ENCODE measurements at places on chromosomes 12 and 14.

- DNase-seq = no peak
These were observed 167.5 kb downstream of the MDGA2 start for GRCh38 chr14:47507861-47508260.

DNA sequence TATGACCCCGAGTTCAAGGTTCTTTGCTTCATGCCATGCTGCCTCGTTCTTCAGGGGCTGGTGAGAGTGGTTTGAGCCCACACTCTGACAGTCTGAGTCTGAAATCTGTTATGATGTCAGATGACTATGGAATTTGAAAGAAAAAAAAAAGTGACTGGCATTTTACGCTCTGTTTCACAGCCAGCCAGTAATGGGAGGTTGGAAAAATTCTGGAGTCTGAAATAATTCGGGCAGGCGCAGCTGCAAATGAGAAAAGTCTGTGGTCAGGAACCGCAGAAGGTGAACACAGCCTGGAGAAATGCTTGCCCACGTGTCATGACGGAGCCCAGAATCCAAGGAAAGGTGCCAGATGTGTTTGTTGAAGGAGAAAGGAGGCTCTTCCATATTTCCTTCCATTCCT is 269.8 kb upstream of the PWP1 start:
- DNase-seq = no peak

DNA sequence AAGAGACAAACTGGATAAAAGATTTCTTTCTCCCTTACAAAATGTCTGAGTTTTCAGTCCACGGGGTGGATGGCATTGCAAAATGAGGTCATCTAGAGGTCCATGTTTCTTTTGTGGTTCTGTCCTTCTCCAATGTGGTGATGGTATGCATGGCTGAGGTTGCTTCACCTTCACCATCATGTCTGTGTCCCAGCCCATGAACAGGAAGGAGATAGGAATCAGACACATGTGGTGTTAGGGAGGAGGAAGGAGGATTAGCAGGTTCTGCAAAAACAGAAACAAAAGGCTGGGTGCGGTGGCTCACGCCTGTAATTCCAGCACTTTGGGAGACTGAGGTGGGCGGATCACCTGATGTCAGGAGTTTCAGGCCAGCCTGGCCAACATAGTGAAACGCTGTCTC is 11.0 kb upstream of the AEBP2 start:
- no peak for DNase-seq

GRCh38 chr12:75756771-75757170 is 245.4 kb upstream of the KRR1 start:
- DNase-seq = no peak

- peak; percentile 8 for DNase-seq
These were observed 1.1 kb downstream of the ARHGAP5 start for GRCh38 chr14:32078023-32078857.

- DNase-seq = no peak
These were observed 115.7 kb upstream of the GSC start for GRCh38 chr14:94885481-94886155.

- DNase-seq = no peak
These were observed 25.4 kb downstream of the DHRS2 start for GRCh38 chr14:23661542-23661941.

GRCh38 chr12:98162906-98163678 is 352.3 kb upstream of the TMPO start:
- DNase-seq = no peak

DNA sequence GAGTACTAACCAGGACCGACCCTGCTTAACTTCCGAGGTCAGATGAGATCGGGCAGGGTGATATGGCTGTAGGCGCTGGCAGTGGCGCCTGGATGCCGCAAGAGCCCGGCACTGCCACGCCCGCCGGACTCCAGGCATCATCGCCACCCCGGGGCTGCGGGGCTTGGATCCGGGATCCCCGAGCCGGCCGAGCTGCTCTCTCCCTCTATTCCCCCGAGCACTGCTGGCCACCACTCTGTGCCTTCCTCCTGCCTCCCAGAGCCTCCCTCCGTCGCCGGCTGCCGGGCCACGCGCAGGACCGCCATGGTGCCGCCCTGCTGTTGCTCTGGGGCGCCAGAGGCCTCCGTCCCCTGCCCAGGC is 153.2 kb upstream of the ALG10B start:
- no peak for DNase-seq

DNA sequence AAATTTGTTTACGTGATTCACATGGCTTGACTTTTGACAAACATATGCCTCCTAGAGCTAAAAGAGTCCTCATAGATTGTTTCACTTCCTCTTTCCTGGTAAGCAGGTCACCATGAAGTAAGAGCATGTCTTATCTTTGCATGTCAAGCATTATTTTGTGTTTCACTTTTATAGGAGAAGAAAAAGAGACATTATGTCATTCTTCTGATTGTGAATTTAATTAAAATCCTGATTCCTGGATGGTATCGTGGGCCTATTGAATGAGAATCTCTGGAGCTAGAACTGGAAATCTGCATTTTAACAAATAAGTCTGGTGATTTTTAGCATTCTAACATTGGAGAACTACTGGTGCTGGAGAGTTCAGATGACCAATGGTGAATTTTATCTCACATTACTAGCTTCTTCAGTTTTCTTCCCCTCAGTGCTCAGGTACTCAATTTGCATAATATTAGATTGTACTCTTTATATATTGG is 218.6 kb upstream of the ATP2B1 start:
- peak; percentile 92 for DNase-seq

GRCh38 chr12:31859232-31859977 is 99.8 kb upstream of the RESF1 start:
- peak; percentile 21 for DNase-seq

DNA sequence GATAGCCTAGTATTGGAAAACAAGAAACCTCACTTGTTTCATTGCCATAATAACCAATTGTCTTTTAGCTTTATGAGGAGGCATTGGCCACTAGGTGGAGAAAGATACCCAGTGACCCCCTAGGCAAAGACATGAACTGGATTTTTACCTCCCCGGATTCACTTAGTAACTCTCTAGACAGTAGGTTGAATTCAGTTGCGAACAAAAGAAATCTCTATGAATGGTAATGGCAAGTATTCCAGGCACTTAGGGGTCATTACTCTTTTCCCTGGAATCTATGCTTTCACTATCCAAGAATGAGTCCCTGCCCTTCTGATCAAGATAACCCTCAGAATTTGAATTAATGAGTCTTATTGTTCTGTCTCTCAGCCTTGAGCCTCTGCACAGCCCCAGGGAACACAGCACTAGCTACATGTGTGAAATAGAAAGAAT is 29.5 kb upstream of the RHOJ start:
- peak; percentile 32 for DNase-seq

GRCh38 chr12:52631264-52631663 is 12.9 kb upstream of the KRT73 start:
- DNase-seq = no peak

DNA sequence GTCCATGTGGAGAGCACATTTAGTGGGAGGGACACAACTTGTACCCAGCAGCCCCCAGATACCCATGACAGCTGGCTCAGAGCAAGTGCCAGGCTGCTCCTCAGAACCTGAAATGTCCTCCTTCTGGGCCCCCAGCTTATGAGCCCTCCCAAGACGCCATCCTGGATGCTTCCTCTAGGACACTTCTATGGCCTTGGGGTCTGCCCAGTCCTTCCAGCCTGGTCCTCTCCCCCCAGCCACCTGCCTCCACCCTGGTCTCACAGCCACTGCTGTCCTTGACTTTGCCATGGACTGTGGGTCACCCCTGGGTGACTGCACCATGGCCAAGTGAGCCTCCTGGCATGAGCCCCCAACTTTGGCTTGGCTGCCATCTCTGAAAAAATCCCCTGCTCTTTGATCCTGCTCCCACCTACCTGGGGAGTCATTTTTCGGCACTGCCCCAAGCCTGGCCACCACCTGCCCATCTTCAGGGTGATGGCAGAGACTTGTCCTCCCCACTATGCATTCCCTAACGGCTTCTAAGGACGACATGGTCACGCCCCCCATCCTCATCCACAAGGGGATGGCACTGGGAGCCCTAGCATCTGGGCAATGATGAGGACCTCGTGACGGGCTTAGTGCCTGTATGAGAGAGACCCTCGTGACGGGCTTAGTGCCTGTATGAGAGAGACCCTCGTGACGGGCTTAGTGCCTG is 323.7 kb downstream of the TMEM121 start:
- peak; percentile 67 for DNase-seq

DNA sequence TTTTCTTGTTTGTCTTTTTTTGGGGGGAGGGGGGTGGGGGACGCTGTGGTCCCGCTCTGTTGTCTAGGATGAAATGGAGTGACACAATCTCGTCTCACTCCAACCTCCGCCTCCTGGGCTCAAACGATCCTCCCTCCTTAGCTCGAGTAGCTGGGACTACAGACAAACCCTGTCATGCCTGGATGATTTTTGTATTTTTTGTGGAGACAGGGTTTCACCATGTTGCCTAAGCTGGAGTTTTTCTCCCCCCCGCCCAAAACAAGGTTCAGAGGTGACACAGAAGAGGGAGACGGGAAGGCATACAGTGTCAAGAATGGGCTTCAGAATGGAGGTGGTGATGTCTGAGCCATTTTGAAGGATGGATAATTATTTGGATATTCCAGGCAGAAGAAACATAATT is 116.9 kb upstream of the ATF1 start:
- DNase-seq = no peak

DNA sequence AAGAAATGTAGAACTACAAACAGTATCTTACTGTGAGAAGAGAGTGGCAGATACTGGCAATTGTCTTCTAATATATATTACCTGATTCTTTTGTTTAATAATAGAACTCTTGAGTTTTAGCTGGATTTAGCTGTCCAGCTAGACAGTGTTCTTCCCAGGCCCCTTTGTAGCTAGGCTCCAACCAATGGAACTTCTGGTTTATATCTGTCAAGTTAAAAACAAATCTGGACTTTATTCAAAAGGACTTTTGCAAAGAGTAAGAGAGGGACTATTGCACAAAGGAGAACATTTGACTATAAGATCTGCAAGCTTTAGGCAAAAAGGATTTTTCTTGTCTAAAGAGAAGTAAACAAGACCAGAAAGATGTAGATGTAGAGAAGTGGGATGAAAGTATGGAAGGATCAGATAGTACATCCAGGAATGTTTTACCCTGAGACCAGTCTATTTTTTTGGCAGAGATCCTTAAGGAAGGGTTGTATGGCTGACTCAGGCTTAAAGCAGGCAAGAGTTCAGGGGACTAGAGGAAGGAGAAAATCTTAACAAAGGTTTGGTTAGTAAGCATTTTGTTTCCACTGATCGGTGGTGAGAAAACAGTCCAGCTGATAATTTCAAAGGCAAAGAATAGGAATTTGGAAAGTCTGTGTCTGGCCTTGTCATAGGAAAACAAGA is 111.1 kb upstream of the PLEKHA5 start:
- DNase-seq = no peak

DNA sequence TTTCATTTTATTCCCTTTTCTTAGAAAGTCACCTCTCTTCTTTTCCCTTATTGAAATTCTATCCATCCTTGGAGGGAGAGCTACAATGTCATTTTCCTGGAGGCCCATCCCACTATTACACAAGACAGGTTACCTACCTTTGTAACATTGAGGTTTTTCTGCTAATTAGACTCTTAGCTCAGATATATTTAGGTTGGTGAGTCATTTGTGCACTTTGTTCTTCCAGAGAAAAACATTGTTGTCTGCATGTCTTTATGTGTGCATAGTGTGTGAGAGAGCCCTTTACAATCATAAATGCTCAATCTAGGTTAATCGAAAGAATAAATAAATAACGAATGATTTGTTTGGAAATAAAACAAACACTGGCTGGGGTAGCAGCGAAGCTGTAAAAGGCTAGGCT is 191.8 kb downstream of the DACT1 start:
- no peak for DNase-seq

GRCh38 chr12:119807380-119807779 is 69.7 kb downstream of the CIT start:
- no peak for DNase-seq

DNA sequence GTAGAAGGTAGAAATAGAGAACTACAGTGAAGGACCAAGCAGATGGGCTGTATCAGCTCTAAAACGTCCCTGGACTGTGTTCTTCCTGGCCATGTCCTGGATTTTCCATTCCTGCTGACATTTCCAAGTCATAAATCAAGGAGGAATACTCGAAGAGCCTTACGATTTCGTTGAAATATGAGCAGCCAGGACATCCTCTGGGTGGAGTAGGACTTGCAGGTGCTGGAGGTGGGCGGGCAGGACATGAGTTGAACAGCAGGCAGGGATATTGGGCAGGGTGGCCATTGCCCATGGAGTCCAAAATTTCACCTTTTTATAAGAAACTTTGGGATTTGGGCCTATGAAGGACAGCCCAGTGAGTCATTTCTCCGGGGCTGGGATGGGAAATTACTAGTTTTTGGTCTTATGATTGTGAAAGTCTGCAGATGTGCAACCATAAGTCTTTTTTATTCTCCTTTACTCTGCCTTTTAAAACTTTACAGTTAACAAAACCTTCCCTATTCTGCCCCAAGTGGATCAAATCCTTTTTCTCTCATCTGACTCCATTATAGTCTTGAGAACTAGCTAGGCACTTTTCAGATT is 88.8 kb downstream of the TMX1 start:
- DNase-seq = no peak

GRCh38 chr12:101087920-101088319 is 122.1 kb downstream of the SLC5A8 start:
- DNase-seq = no peak

DNA sequence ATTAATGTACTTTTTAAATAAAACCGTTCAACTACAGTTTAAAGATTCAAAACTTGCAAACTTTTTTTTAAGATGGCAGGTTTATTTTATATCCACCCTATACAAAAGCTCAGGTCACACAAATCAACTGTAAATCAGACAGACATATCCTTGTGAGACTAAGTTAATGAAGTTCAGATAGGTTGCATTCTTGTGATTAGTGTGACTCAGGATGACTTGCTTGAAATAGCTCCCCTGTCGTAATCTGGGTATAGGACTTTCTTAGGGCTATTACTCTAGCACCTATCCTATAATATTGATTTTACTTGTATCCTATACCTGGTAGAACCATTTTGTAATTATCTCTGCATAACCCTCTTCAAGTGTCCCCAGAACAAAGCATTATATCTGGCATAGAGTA is 9.5 kb upstream of the PRKD1 start:
- DNase-seq = no peak

GRCh38 chr12:31896514-31897039 is 62.6 kb upstream of the RESF1 start:
- DNase-seq = peak; percentile 100

- no peak for DNase-seq
These were observed 17.9 kb downstream of the ZFP36L1 start for GRCh38 chr14:68774771-68775613.

GRCh38 chr14:30874999-30875787 is 834 bp downstream of the COCH start:
- peak; percentile 24 for DNase-seq

DNA sequence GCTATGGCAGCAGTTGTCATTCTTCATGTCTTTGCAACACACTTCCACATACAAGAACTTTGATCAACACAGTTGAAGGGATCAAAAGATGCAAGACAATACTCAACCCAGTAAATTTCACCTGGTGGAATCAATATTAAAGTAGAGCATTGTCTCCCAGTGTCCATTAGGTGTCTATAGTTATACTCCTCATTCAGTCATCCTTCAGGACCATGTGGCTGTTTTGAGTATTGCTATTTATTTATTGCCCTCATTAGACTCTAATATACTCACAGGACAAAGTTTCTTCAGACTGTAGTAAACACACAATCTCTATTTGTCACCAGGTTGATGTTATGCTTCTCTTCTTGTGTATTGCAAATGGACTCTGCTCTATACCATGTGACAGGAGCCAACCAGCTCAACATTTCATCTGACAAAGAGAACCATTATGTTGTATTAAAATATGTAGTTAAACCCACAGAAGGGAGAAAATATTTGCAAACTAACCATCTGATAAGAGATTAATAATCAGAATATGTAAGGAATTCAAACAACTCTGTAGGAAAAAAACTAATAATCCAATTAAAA is 146.6 kb downstream of the TGFB3 start:
- no peak for DNase-seq

All from OCI-LY7 (cell line).